Progenitor cell of endocrine pancreas (in vitro differentiated cells): ENCODE measurements at places on chromosomes 11 and 22.
A peak's percentile ranks its signal among the peaks of the same experiment; 100 is the strongest.

GRCh38 chr22:30572840-30573593 is 1.4 kb downstream of the GAL3ST1 start:
- no peak for DNase-seq

GRCh38 chr11:131234221-131234620 is 136.2 kb upstream of the NTM start:
- DNase-seq: no peak

DNA sequence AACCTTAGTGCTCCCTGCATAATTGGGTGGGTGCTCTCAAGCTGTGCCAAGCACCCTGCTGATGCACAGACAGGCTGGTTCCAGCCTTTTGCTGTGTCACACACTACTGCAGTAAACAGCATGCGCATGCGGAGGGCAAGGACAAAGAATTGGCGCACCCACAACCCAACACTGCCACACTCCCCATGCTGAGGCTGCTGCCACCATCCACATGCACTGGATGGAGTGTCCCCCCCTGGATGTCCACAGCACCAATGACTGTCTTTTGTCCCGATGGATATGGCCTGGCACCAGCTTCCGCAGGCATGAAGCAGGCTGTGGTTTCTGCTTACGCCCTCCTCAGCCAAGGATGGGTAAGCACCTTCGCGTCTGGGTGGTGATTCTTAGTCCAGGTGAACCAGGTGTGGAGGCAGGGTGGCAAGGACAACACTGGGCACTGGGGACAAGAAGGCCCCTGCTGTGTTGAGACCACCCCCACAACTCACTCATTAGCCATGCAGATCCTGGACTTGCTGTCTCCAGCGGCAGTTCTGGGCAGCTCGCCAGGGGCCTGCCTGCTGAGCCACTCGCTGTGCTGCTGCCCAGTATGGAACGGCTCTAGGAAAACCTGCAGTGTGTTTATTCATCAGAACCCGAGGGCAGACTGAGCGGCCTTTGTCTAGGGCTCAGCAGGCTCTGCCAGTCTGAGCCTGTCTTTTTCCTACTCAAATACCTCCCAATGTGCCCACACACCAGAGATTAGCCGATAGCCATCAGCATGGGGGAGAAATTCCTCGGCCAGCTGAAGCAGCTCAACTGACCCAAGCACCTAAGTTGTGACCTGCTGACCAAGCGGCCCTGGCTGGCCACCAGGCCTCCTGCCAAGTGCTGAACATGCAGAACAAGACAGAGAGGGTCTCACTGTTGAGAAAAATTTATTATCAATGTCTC is 8.2 kb upstream of the NAP1L4 start:
- DNase-seq: no peak

- DNase-seq: no peak
Observed at GRCh38 chr11:125090816-125091215, 20.6 kb downstream of the TMEM218 start.

- DNase-seq: no peak
Observed at GRCh38 chr11:9016916-9017642, 13.3 kb upstream of the NRIP3 start.

GRCh38 chr11:102683277-102683676 is 22.3 kb downstream of the MMP27 start:
- no peak for DNase-seq

DNA sequence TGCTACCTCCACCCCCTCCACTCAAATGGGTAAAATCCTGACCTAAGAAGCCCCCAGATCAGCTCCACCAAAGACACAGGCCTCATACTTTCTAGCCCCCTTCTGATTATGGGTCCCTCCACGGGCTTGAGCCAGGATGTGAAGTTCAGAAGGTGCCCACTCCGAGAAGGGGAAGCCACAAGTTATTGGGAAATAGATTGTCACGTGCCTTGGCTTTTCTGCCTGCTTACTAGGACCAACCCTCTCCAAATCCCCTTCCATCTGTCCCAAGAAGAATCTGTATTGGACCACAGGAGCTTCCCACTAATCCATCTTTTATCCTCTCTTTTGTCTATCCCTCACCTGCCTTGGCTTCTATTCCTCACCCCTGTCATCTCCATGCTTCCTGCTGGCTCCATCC is 3.0 kb upstream of the NRGN start:
- no peak for DNase-seq

DNA sequence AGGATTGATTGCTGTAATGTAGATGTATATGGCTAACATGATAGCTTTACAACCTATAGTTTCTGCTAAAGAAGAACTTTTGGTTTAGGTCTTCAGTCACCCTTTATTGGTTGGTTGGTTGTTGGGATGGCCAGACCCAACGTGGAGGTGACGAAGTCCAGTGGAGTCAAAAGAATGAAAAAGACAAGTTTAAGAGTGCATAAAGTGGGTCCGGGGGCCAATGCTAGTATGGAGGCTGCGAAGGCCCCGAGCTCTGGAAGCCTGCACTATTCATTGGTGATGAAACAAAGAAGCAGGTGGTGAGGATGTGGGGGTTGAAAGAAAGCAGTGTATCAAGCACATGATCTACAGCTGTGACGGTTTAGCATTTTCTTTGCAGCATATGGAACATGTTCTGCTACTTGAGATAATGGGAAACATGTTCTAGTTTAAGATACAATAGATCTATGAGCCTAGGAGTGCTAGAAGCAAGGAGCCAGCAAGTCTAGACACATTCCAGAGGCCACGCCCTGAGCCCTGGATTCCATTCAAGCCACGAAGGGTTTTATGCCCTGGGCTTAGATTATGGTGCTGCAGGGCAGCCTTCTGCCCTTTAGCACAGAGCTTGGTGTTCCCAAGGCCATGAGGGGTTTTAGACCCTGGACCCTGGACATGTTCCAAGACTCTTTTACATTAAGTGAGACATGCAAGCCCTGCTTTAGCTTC is 6.3 kb downstream of the TCP11L1 start:
- DNase-seq: no peak

- peak; percentile 15 for DNase-seq
Observed at GRCh38 chr22:18078329-18079041, 695 bp downstream of the PEX26 start.

DNA sequence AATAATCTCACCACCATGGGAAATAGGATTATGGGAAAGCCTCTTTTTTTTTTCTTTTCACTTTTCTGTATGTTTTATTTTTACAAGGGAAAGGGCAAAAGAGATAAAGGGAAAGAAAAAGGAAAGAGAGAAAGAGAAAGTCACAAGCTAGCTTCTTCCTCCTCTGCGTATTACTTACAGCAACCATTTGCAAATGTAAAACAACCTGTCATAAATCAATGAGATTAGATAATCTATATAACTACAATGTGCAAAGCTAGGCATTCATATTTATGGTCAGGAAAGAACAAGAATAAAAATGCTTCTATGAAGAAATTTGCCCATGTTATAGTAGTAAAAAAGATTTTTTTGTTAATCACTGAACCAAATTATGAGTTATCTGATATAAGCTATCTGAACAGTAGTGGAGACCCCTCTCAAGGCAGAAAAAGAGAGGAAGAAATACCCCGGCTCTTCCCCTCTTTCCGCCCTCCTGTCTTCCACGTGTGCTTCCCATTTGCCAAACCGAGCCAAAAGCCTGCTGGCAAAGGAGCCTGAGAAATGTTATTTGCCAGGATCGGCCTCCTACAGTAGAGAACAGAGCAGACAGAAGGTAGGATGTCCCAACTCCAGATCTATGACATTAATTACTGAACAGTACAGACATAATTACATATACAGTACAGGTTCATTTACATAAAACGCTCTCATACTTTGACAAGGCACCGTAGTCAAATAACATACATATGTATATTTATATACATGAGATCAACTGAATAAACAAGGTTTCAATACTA is 50.2 kb downstream of the ARHGAP32 start:
- DNase-seq: no peak

- peak; percentile 55 for DNase-seq
Observed at GRCh38 chr11:61828629-61829407, 718 bp downstream of the FADS2 start.
